CD4-positive, alpha-beta T cell (primary cell): ENCODE measurements at places on chromosomes 2 and 18. TPM values are rescaled to one million over a fixed set of nuclear protein-coding genes. Genes with fewer than 3 reads are reported as not detected.

The SLC16A14 gene
- total RNA-seq, result 0.89 TPM

GRCh38 chr18:34991152-34991551 lies 50.1 kb upstream of the MAPRE2 start:
- DNase-seq, result no peak

DNA sequence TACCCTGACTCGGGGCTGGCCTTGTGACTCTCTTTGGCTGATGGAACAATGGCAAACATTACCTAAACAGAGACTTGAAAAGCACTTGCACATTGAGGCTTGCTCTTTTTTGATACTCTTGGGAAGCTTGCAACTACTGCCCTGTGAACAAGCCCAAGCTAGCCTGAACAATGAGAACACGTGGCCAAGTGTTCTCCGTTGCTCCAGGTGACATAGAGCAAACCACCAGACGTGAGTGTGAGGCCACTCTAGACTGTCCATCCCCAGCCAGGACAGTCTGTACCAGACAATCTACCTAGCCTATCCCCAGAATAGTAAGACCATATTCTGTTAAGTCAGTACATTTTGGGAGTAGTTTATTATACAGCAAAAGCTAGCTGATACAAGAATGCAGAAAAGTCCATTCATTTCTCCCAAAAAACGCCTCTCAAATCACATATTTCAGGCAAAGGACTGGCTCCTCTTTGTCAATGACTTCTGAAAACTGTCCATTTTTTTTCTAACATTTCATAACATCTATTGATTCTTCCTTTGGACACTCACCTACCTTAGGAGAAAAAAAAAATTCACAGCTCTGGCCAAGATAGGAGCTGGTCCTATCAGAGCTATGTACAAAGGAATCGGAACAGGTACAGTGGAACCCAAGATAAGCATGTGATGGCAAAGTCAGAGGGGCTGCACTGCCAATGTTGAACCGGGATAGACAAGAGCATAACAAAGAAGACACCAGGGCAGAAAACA lies 142.1 kb upstream of the PKDCC start:
- no peak for DNase-seq

DNA sequence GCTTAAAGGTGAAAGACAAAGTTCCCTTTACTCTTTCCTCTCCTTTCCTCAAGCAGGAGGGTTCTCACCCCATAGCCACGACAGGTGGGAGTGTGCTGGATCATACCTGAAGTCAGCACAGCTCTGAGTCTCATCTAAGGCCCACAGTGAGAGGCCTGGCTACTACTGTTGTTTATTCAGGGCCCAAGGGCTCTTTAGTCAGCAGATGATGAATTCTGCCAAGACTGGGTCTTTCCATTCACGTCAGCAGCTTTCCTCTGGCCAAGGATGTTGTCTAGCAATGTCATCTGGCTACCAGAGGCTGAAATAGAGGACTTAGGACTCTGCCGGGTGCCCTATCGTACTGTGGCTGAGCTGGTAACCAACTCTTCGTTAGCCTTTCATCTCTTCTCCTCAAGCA lies 308.4 kb upstream of the THUMPD2 start:
- no peak for DNase-seq

- DNase-seq, result no peak
Observed at GRCh38 chr2:96233436-96233835, 24.8 kb upstream of the STARD7 start.

- DNase-seq, result no peak
Observed at GRCh38 chr2:222736301-222736700, 64.8 kb downstream of the MOGAT1 start.

DNA sequence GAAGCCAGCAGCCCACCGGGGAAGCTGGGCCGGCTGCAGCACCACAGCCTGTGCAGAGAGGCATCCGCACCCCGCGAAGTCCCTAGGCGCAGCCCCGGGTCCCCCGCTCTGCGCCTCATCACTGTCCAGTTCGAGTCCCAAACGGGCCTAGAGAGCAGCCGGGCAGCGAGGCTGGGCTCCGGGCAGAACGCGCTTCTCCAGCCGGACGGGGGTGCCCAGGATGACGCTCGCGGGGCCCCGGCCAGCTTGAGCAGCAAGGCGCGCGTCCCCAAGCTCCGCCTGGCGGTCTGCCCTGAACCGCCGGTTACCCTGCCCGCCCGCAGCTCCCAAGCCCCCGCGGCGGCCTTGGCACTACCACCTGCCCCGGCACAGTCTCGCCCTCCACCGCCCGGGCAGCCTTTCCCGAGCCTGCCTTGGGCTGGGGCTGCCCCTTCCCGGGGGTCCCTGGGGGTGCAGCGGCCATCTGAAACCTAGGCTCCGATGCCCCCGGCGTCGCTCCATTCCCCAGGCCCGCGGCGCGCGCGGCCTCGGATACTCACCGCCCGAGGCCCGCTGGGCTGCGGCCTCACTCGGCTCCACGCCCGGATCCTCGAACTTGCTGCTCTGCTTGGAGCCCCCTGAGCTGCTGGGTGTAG lies 591 bp downstream of the SLC16A14 start:
- DNase-seq, result peak; percentile 25
